ENCODE measurements at places on chromosomes 1 and 21.

DNA sequence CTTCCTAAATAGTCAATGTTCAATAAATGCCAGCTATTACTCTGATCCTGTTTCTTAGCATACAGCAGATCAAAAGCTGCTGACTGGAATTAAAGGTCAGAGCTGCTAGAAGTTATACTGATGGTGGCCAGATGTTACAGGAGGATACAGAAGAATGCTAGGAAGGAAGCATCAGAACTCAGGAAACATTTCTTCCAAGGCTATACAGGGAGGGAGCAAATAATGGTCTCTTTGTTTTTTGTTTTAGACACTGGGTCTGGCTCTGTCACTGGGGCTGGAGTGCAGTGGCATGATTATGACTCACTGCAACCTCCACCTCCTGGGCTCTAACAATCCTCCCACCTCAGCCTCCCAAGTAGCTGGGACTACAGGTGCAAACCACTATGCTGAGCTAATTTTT, 175.5 kb downstream of the RGS7 start:
- no peak for DNase-seq

GRCh38 chr1:197859024-197859423, 43.4 kb upstream of the C1orf53 start:
- no peak for DNase-seq

DNA sequence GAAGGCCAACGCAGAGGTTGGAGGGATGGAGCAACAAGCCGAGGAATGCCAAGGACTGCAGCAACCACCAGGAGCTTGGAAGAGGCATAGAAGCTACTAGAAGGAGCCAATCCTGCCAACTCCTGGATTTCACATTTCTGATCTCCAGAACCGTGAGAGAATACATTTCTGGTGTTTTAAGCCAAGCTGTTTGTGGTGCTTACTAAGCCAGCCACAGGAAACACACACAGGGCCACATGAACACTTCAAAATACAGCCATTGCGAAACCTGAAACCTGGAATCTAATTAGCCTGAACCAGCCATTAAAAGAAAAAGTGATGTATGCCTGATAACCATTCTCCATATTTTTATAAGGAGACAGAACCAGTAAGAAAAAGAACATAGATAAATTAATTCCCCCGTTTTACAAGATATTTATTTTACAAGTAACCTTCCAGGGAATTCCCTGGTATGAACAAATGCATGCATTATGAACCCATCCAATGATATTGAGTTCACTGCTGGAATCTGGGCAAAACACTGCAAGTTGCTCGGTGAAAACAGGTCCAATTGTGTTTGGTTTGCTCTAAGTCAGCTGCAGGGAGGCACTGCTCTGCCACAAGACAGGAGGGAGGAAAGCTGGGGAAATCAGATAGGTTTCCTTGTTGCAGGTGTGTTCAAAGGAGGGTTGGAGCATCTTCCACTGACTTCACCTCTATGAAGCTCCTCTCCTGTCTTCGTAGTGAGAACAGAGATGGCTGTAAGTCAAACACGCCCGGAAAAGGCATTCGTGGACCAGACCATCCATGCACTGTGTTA, 70.2 kb downstream of the ETS2 start:
- no peak for DNase-seq

GRCh38 chr1:98321191-98321590, 340.3 kb upstream of the SNX7 start:
- no peak for DNase-seq

GRCh38 chr21:25324666-25325065, 282.6 kb downstream of the MRPL39 start:
- no peak for DNase-seq

DNA sequence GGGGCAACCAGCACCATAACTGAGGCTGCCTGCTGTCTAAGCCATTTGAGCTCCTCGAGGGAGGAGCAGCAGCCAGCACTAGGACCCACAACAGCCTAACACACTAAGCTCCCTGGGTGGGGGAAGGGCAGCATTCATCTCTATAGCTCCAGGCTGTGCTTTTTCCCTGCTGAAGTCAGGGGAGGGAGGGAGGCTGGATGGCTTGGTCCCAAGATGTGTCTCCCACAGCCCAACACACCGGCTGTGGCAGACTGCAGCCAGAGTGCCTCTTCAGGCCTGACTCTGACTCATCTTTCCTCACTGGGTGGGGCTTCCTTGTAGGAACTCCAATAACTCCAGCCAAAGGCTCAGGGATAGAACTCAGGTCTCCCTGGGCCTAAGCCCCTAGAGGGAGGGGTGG, 296.3 kb downstream of the PRDM2 start:
- DNase-seq, result no peak

DNA sequence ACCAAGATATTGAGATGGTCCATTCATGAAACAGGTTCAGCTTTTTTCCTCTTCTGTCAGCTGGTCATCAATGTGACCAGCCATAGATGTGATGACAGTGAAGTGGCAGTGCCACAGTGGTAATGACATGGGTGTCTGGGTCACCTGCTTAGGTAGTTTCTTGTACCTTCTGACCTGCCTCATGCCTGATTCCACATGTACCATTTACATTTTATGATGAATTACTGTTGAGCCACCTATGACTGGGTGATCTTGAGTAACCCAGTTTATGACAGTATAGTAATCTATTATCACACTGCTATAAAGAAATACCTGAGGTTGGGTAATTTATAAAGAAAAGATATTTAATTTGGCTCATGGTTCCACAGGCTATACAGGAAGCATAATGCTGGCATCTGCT, 45.7 kb downstream of the RGSL1 start:
- DNase-seq, result no peak

- DNase-seq, result no peak
These were observed 241.0 kb downstream of the RHOU start for GRCh38 chr1:228976316-228976715.

GRCh38 chr1:58513956-58514355, 32.6 kb downstream of the OMA1 start:
- DNase-seq, result no peak

DNA sequence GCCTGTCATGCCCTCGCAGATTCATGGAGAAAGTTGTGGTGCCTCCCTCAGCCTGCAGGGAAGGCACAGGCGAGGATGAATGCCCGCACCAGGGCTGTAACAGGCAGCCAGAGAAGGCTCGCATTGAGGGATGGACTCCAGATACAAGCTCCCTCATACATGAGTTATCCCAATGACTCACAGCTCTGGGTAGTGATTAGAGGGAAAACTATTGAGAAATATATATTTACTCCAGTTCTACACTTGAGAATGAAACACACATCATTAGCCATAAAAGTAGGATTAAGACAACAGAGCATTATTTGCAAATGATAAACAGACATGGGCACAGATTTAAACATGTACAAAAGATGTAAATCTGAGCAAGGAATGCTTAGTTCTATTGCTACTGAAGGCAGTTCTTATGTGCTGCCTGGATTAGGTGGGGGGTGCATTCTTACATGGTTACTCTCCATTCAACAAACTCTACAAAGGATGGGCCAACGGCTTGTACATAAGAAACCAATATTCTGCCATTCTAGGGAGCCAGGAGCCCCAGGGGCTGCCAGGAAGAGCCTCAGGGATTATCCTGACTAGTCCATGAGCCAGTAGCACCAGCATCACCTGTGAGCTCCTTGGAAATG, 97.9 kb downstream of the CSMD2 start:
- no peak for DNase-seq

DNA sequence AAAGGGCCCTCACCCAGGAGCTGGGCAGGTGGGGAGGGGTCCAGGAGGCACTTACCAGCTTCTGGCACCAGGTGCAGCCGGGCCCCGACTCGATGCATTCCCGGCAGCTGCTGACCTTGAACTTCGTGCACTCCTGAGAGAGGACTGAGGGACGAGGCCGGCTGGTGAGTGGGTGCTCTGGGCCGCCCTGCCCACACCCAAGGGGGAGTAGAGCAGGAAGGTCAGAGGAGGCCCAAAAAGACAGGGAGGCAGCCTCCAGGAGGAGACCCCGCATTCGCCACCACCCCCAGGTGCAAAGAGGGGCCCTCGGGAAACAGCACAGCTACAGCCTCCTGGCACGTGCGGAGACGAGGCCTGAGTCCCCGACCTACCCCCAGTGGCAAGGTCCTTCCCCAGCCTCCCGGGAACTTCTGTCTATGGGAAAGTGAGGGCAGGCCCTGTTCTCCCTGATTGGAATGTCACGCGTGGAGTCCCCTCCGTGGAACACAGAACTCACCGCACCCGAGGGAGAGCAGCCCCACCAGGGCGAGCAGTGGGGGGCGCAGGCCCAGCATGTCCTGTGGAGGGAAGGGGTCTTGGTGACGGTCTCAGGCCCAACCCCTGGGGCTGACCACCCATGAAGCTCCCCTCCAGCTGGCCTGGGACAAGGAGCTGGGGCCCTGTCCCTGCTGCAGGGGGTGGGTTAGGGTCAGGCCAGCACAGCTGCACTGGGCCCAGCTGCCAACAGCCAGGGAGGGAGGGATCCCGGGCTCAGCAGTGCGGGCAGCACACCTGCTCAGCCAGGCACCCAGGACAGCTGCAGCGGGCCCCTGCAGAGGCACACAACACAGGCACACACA, 10.3 kb downstream of the ITGB2 start:
- no peak for DNase-seq

DNA sequence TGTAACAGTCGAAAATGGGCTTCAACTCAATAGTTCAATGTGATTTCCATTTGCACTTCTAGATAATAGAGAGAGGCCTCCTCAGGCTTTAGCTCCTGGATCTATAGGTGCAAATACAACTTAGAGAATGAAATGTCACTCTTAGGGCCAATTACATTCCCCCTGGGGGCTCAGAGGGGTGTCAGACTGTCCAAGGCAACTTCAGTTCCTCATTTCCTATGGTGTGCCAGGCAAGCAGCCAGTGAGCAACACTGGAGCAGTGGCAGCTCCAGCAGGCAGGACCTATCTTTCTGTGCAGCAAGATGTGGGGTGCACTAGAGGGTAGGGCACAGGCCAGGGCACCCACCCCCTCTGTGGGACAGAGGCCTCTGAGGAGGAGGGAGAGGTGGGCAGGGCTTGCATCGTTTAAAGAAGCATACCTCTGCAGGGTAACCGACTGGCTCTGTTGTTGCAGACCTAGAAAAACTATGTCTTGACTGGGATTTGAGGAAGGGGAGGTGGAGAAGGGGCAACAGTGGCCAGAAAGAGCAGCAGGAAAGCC, 97.3 kb downstream of the SUSD4 start:
- DNase-seq, result no peak

DNA sequence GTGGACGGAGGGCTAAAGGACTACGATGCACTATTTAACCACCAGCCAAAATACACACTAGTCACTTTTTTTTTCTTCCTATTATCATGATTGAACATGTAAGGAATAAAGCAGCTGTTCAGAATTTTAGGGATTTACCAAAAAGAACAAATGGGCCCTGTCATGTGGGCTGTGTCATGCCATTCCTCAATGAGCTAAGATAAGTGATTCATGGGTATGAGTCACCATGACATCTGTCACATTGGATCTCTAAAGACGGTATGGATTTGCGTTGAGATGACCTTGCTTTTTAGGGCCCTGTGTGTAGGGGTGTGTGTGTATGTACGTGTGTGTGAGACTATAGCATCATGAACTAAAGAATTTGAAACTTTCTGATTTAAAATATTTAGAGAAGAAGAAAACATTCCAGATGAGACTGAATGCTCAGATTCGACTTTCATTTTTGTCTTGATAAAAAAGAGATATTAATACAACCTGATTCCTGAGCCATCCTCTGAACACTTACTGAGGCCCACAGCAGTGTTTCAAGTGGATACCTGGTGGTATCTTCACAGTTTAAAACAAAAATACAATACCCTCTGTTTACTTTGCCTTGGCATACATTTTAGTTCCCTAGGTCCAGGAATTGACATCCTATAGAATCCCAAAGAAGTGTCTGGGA, 246.1 kb upstream of the DUSP10 start:
- DNase-seq, result no peak

DNA sequence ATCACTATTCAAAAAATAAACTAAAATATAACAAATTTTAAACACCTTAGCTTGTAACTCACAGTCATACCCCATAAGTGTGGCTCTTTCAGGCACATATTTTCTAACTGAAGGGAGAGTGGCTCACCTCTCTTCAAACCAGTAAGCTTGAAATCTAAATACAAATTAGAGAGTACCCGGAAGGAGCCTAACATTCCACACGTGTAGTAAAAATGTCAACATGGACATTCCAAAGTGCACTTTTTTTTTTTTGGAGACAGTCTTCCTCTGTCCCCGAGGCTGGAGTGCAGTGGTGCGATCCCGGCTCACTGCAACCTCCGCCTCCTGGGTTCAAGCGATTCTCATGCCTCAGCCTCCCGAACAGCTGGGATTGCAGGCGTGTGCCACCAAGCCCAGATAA, 275.6 kb upstream of the ADGRL2 start:
- DNase-seq, result no peak

- DNase-seq, result no peak
These were observed 7.7 kb downstream of the TFF2 start for GRCh38 chr21:42343101-42343500.

- no peak for DNase-seq
These were observed 304 bp downstream of the PLPPR5 start for GRCh38 chr1:99004254-99004860.

DNA sequence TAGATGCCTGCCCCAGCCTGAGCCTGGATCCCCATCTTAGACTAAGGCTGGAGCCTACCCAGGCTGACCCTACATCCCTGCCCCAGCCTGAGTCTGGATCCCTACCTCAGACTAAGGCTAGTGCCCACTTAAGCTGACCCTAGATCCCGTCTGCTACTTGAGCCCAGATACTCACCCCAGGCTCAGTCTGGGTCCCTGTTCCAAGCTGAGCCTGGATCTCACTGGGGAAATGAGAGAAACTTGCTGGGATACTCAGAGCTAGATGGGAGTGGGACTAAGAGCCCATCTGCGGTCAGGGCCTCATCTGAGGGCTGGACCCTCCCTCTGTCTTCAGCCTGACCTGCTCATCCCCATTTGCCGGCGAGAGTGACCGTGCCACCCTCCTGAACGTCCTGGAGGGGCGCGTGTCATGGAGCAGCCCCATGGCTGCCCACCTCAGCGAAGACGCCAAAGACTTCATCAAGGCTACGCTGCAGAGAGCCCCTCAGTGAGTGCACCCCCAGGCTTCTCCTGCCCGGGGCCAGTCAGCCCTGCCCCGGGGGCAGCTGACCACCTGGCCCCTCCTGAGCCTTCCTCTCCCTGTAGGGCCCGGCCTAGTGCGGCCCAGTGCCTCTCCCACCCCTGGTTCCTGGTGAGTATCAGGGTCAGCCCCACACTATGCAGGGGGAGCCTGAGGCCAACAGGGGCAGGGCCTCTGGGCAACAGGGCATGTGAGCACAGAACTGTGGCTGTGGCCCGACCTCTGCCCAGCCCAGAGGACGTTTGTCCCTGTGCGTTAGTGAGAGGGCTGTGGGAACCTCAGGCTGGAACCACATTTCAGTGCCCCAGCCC, 36.8 kb downstream of the TRIM11 start:
- DNase-seq, result no peak

GRCh38 chr1:227244339-227245118, 73.8 kb downstream of the CDC42BPA start:
- DNase-seq, result no peak

GRCh38 chr1:199490769-199491527, 536.6 kb upstream of the NR5A2 start:
- no peak for DNase-seq
